ENCODE measurements at places on chromosomes 5 and 9.
A peak's percentile ranks its signal among the peaks of the same experiment; 100 is the strongest.

DNA sequence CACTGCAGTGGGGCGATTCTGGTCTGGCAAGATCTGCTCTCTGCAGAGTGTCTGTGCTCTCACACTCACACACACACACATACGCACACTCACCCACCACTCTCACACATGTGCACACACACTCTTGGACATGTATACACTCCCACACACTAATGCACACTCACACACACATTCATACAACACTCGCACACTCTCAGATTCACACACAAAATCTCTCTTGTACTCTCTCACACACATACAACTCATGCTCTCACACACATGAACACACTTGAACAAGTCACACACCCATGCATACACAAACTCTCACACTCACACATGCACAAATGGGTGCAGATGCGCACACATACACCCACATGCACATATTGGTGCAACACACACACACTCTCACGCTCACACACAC is 31.7 kb downstream of the TMEM174 start:
- DNase-seq, result no peak

DNA sequence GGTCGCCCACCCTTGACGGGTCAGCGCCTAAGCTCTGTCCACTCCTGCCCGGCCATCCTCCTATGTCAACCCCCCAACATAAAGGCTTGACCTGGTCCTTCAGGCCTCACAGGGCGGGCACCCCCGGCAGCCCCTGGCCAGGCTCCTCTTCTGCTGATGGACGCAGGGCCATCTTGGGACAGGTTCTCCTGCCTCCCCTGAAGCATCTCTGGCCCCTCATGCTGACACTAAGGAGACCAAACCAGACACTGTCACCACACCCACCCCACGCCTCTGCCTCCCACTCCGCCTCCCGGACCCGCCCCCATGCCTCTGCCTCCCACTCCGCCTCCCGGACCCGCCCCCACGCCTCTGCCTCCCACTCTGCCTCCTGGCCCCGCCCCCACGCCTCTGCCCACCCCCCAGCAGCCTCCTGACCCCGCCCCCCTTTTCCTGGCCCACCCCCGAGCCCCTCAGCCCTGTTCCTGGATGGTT is 6.8 kb downstream of the OBP2A start:
- no peak for DNase-seq

DNA sequence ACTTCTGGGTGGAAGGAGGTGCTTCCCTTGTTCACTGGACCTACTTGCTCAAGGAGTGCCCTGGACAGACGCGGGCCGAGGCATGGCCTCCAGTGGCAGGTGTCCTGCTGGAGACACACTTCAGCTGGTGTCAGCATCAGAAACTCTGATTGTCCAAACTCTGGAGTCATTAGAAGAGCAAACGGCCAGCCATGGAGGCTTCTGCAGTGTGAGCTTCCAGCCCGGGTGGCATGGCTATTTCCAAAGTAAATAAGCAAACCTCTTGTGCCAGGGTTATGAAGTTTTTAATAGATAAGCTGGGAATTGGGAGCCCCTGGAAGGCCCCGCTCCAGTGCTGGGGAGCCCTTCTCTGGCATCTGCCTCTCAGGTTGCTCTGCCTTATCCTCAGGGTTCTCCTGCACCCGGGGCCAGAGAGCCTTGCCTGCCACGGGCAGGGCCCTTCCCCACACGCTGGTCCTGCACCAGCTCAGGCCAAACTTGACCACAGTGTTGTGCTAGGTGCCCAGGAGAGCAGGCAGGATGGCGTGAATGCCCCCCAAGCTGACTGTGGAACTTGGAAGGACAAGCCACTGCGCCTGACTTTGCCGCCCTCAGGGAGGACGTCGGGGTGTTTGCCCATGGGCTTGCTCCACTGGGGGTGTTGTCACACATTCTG is 285.6 kb downstream of the GADD45G start:
- DNase-seq, result no peak

DNA sequence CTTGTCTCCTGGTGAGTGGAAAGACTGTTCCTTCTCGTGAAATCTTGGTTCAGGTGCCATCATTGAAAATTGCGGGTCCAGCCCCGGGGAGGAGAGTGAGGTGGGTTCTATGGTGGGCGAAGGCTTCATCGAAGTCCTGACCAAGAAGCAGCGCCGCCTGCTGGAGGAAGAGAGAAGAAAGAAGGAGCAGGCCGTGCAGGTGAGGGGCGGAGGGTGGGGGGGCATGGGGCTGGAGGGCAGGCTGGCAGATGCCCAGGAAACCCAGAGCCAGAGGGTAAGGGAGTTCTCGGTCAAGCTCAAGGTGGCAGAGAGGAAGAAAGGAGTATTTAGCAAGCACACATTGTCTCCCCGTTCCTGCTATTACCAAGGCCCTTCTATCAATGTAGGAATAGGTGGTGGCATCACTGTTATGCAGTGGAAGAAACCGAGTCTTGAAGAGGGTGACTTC is 24.3 kb upstream of the POMT1 start:
- DNase-seq, result peak; percentile 72

GRCh38 chr9:7790022-7790818 is 9.4 kb downstream of the DMAC1 start:
- DNase-seq, result no peak

DNA sequence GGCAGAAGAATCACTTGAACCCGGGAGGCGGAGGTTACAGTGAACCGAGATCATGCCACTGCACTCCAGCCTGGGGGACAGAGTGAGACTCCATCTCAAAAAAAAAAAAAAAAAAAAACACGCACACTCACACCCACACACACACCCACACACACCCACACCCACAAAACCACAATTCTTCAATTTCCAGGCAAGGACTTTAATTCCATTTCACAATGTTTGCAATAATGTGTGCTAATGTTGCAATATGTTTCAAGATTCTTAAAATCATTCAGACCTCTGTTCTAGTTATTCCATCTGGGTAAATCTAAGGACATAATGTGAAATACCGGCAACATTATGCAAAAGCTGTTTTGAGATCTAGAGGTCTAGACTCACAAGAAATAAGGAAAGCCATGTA is 28.3 kb downstream of the CCDC69 start:
- no peak for DNase-seq

DNA sequence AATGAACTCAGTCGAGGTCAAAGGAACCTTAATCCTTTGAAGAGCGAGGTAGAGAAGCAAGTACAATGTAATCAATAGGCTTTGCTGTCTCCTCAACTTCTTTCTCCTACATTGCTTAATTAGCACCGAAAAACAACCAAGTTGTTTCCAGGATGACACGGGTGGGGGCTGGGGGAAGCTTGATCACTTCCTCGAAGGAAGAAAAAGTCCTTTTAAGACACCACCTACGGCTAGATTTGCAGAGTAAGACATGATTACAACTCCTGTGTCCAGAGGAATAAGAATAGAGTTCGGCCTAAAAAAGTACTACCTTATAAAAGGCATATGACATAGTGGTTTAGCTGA is 811 bp upstream of the ARRDC3 start:
- no peak for DNase-seq

DNA sequence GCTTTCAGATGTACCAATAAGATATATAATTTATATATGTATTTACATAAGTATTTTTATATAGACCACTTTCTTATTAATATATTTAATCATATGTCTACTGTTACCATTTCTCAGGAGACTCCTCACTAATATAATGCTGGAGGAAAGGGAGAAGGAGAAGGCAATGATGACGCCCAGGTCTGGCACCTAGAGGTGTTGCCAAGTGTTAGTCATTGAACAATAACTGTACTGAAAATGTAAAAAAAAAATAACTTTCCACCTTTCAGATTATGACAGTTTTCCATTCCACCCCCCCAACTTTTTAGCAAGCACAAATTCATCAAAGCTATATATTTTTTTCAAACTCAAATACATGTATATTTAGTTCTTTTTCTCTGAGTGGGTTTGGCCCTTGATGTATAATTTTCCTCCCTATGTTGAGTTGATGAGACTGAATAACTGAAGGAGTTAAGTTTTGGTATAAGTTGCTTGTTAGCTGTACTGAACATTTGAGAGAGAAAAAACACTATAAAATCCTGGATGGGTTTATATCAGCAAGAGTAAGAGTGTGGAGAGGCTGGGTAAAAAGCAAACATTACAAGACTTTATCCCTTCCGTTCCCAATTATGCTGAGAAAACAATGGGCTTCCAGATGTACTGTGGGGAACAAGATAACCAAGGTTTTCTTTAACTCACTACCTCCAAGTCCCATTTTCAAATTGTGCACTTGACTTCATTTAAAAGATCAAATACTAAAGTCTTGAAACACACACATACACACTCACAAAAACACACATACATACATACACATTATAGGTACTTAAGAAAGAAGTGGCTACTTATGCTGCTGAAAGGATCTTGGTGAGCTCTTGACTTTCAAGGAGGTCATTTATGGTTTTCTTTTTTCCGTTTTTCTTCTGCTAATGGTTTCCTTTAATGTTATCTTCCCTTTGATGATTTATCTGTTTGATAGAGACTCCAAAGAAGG is 142.8 kb upstream of the IFNE start:
- no peak for DNase-seq

DNA sequence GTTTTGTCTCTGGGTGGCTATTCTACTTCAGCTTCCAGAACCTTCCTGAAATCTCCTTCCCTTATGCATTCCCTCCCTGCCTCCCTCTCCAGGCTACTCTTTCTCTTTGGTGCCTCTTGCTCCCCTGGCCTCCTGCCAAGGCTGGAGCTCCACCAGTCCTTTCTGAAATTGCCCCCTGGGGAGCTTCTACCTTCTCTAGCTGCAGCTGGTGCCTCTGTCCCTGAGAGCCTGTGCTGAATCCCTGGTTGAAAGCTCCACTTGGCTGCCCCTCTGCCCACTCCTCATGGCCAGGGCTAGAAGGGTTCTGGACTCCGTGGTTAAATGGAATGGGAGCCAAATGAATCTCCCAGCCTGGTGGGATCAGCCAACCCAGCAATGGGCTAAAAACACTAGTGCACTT is 80.1 kb downstream of the COL15A1 start:
- DNase-seq, result no peak

DNA sequence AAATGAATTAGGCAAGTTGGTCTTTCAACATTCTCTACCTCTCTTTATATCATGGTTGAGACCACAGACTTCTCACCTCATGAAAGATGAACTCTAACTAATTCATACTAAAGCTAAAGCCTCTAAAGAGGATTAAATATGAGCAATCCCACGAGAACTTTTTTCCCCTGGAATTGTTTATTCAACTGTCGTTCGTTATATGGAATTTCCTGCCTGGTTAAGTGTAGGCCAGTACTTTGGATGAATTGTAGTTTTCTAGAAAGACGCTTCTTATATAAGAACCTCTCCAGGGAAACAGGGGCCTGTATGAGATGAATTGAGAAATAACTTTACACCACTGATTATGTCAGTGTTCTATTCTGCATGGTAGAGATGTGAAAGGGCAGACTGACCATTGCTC is 42.9 kb downstream of the PDCD1LG2 start:
- no peak for DNase-seq

- no peak for DNase-seq
These were observed 298.0 kb downstream of the FBXL7 start for GRCh38 chr5:15798006-15798405.

- DNase-seq, result no peak
These were observed 34.7 kb upstream of the MIER3 start for GRCh38 chr5:56986626-56986947.

DNA sequence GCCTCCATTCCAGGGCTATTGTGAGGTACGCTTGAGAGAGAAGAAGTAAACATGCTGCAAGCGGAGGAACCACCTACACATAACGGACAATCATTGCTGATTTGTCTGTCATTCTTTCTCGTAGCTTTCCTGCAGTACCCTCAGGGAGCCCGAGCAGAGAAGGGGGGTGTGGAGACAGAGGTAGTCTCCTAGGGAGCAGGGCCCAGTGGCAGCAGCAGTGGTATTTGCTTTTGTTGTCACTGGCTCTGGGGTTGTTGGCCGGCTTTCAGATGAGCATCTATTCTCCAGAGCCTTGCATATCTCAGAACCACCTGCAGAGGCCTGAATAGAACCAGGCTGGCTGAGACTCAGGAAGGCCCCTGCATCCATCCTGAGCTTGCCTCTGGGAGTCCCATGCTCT is 19.9 kb downstream of the ENHO start:
- peak; percentile 81 for DNase-seq

DNA sequence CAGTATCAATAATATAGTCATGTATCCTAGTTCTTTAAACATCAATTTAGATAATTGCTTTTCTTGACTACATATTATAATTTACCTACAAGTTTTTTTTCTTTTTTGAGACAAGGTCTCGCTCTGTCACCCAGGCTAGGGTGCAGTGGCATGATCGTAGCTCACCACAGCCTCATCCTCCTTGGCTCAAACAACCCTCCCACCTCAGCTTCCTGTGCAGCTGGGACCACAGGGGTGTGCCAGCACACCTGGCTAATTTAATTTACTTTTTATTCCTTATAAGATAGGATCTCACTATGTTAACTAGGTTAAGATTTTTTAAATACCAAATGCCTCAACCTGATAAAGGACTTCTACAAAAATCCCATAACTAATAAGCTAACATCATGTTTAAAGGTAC is 21.1 kb downstream of the UIMC1 start:
- no peak for DNase-seq

DNA sequence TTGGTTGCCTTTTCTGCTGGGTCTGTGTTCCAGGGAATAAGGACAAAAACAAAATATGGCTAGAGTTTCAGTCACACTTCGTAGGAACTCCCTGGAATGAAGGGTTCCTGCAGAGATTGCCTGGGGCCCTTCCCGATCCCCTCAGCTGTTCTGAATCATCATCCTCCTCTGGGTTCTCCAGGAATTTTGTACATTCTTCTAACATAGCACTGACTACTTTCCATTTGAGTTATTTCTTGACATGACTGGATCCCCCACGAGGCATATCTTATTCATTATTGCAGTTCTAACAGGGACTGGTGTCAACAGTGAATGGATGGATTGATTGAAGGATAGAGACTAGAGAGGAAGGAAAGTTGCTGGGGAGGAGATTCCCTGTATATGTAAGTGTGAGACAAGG is 49.2 kb upstream of the TNC start:
- DNase-seq, result no peak

- DNase-seq, result no peak
These were observed 87.3 kb downstream of the NTNG2 start for GRCh38 chr9:132249123-132249522.

- no peak for DNase-seq
These were observed 19.3 kb downstream of the PTPN3 start for GRCh38 chr9:109478665-109479380.

- no peak for DNase-seq
These were observed 12.8 kb downstream of the AFAP1L1 start for GRCh38 chr5:149284501-149284900.

DNA sequence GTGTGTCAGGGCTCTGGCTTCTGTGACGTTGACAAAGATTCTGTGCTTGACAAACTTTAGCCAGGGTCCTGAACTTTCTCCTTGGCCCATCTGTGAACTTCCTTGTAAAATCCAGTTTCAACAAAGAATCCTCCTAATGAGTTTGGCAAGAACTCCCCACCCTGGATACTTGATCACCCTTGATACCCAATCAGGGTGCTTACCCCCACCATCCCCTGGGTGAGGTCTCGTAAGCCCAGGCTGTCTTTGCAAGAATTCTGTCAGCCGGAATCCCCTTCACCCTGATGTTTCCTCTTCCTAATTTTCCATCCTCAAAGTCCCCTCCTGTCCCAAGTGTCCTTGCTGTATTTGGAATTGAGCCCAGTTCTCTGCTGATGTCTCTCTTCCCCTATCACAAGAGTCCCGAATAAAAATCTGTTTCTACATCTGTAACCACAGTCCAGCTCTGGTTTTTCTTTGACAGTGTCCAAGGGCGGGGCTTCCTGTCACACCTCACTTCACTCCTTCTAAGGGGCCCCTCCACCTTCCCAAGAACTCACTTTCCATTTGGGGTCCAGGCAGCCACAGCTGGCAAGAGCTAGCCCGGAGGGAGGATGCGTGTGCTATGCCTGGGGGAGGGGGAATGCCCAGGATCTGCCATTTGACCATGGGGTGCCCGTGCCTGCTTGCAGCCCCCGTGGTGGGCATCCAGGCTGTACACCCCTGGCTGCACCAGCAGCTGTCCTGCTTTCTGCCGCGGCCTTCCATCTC is 2.7 kb upstream of the CARD19 start:
- DNase-seq, result no peak

Measured in spinal cord (tissue), 10 donors.